ENCODE measurements at places on chromosomes 11 and 22.

DNA sequence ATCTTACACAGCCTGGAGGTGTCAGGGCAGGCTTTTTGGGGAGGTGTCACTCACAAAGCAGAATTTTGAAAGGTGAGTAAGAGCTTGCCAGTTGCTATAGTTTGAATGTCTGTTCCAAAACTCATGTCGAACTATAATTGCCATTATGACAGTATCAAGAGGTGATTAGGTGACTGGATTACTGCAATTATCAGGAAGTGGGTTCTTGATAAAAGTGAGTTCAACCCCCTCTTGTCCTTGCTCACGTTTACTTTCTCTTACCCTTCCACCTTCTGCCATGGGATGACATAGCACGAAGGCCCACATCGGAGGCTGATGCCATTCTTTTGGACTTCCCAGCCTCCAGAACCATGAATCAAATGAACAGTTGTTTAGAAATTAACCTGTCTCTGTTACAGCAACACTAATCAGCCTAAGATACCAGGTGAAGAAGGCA, 4.7 kb upstream of the C11orf86 start:
- no peaks in the 10 kb centered on the region for H3K4me1 ChIP-seq
- H3K27me3 ChIP-seq = no peaks in the 10 kb centered on the region
- no peak for DNase-seq
- no peaks in the 10 kb centered on the region for H3K36me3 ChIP-seq

DNA sequence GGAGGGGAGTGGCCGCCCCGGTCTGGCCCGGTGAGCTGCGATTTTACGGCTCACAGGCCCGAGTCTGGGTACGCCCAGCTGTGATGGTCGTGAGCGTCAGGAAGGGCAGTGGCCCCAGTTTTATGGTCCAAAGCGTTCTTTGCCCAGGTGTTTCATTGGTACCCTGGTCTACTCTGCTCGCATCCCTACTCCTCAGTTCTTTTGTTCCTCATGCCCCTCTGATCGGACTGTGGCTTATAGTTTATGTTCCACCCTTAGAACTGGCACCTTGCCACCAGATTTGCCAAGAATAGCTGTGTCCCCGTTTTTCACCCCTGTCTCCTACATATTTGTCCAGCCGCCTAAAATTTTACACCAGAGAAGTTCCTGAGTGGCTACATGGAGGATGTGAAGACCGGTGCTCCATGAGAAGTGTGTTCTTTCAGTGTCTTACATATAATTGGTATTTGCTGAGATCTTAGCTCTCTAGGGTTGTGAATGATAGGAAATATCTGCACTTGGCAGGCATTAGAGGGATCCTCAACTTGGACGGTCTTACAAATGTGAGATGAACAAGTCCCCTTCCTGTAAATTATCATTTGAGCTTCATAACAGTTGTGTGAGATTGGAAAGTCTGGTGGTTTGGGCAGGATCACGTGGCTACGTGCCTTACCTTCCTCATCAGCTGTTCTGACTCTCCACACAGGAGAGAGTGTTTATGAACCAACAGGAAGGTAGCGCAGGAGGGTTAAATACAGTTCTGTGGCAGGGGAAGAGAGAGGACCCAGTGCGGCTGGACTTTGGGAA, 1.1 kb downstream of the PANX1 start:
- H3K36me3 ChIP-seq = no peaks in the 10 kb centered on the region
- peak overlapping the region; percentile 67 for H3K27ac ChIP-seq
- H3K4me1 ChIP-seq = peaks cover 50% of the 10 kb centered on the region
- H3K27me3 ChIP-seq = no peaks in the 10 kb centered on the region
- H3K4me3 ChIP-seq = peak overlapping the region; percentile 91
- no peak for DNase-seq

- H3K4me1 ChIP-seq = no peaks in the 10 kb centered on the region
- H3K27me3 ChIP-seq = peaks cover 17% of the 10 kb centered on the region
- H3K27ac ChIP-seq = no peak overlapping the region
- DNase-seq = no peak
- H3K36me3 ChIP-seq = no peaks in the 10 kb centered on the region
- H3K4me3 ChIP-seq = no peak overlapping the region
Measured at GRCh38 chr11:107740271-107740670, 28.4 kb upstream of the SLN start.

- no peaks in the 10 kb centered on the region for H3K27me3 ChIP-seq
- H3K27ac ChIP-seq = no peak overlapping the region
- H3K4me1 ChIP-seq = no peaks in the 10 kb centered on the region
- H3K36me3 ChIP-seq = peaks cover 3% of the 10 kb centered on the region
Measured at GRCh38 chr11:122923302-122923701, 40.7 kb downstream of the JHY start.

GRCh38 chr11:91160661-91161060, 937.8 kb upstream of the CHORDC1 start:
- no peaks in the 10 kb centered on the region for H3K4me1 ChIP-seq
- DNase-seq = no peak
- H3K4me3 ChIP-seq = no peak overlapping the region
- no peak overlapping the region for H3K27ac ChIP-seq
- no peaks in the 10 kb centered on the region for H3K27me3 ChIP-seq

GRCh38 chr11:134638796-134639430, 226.9 kb upstream of the B3GAT1 start:
- no peak for DNase-seq
- no peaks in the 10 kb centered on the region for H3K4me1 ChIP-seq
- H3K27ac ChIP-seq = no peak overlapping the region
- no peak overlapping the region for H3K4me3 ChIP-seq
- H3K27me3 ChIP-seq = peaks cover 3% of the 10 kb centered on the region

DNA sequence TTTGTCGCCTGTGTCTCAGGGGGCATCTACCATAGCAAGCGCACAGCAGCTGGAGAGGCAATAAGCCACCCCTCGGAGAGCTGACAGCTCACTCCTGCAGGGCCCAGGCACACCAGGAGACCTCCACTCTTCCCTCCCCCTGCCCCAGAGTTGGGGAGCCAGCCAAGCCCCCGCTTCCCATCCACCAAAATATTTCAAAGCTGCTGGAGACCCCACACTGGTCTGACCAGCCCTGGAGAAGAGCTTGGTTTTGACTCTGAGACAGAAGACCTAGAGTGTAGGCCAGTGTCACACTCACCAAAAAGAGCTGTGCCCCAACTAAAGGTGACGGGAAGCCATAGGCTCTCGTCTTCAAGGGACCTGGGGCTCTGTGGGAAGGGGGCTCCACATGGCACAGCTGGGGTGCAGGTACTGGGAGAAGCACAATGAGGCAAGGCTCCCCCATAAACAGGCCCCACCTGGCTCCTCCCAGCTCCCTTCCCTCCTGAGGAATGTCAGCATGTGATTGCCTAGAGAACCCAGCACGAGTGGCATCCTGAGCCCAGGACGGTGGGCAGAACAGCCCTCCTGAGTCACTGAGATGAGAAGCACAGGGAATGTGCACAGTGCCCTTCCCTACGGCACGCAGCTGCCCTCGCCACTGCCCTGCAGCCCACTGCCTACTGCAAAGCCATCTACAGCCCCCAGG, 5.8 kb upstream of the GNAZ start:
- no peak overlapping the region for H3K4me3 ChIP-seq
- no peak for DNase-seq
- peaks cover 3% of the 10 kb centered on the region for H3K4me1 ChIP-seq
- H3K27me3 ChIP-seq = no peaks in the 10 kb centered on the region
- H3K36me3 ChIP-seq = no peaks in the 10 kb centered on the region

DNA sequence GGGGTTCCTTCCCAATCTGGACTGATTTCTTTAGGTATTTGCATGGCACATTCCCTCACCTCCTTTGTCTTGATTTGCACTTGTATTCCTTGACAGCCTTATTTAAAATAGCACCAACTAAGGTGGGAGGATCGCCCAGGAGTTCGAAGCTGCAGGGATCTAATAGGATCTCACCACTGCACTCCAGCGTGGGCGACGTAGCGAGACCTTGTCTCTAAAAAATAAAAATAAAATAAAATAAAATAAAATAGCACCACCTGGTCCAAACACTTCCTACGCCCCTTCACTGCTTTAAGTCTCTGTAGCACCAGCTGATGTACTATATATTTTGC, 775 bp downstream of the SLC2A11 start:
- H3K4me3 ChIP-seq = peak overlapping the region; percentile 87
- peaks cover 25% of the 10 kb centered on the region for H3K4me1 ChIP-seq
- H3K27me3 ChIP-seq = no peaks in the 10 kb centered on the region

GRCh38 chr11:116895048-116895757, 57.8 kb upstream of the APOA1 start:
- H3K36me3 ChIP-seq = peaks cover 50% of the 10 kb centered on the region
- no peaks in the 10 kb centered on the region for H3K27me3 ChIP-seq
- peaks cover 2% of the 10 kb centered on the region for H3K4me1 ChIP-seq
- no peak for DNase-seq
- no peak overlapping the region for H3K4me3 ChIP-seq

DNA sequence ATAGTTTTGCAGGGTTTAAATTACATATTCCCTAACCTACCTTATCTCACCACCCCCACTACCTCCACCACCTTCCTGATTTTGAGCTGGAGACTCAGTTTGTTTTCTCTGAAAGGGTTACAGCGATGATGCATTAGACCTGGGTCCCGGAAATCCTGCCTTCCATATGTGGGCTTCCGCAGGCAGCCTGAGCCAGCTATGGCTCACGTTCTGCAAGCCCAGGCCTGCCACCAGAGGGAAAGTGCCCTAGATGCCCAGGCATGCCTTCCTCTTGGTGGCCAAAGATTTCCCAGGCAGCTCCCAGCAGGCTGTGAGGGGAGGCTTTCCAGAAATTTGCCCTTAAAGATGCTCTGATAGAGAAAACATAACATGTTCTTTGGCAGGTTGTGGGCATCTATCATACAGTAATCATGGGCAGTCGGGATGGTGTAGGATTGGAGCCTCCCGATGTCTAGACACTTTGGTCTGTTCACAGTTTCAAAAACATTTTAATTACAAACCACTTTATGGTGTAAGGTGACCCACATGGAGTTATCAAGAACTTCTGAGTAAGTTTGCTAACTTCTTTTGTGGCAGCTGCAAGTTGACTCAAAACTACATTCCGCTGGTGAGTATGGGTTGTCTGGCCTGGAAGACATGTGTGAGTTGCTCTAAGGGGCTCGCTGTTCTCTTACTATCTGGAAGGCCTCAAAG, 79.3 kb downstream of the MICAL2 start:
- H3K4me1 ChIP-seq = peaks cover 31% of the 10 kb centered on the region
- DNase-seq = peak; percentile 59
- no peak overlapping the region for H3K27ac ChIP-seq

DNA sequence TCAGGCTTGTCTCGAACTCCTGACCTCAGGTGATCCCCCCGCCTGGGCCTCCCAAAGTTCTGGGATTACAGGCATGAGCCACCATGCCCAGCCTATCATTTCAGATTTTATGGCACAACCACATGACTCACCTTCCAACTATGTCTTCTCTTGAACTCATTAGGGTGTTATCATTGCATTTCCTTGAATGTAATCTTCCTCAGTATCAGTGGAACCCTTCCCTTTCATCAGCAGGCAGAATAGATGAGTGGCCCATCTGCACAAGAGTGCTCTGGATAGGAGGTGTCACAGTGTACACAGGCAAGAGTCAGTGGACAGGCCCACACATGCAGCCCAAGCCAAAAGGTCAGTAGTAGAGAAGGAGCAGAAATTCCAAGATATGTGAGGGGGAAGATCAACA, 29.1 kb upstream of the AQP11 start:
- H3K4me1 ChIP-seq = no peaks in the 10 kb centered on the region
- H3K27me3 ChIP-seq = no peaks in the 10 kb centered on the region
- H3K27ac ChIP-seq = no peak overlapping the region
- no peak for DNase-seq

DNA sequence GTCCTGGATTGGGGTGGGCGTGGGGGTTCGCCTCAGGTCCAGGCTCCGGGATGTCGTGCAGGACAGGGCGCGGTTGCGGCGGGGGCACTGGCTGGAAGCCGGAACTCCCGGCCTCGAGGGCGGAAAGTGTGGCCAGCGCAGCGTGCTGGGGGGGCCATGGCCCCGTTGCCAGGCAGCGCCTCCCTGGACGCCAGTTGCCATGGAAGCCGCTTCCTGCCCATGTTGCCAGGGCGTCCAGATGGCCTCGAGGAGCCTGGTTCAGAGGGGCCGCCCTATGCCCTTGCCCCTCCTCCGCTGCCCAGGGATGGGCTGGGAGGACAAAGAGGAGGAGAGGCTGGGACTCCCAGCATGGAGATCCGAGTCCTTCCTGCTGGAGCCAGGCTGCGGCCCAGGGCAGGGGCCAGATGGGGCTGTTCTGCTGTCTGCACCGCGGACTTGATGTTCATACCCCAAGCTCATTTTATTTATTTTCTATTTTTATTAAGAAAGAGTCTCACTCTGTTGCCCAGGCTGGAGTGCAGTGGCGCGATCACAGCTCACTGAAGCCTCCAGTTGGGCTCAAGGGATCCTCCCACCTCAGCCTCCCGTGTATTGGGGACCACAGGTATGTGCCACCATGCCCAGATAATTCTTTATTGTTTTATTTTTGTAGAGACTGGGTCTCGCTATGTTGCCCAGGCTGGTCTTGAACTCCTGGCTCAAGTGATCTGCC, 4.6 kb upstream of the CCDC188 start:
- DNase-seq = peak; percentile 33
- no peaks in the 10 kb centered on the region for H3K36me3 ChIP-seq
- no peak overlapping the region for H3K27ac ChIP-seq
- H3K27me3 ChIP-seq = peaks cover 6% of the 10 kb centered on the region
- peaks cover 21% of the 10 kb centered on the region for H3K4me1 ChIP-seq
- H3K4me3 ChIP-seq = peak overlapping the region; percentile 7

GRCh38 chr11:2716376-2717095, 16.7 kb upstream of the KCNQ1OT1 start:
- no peaks in the 10 kb centered on the region for H3K4me1 ChIP-seq
- H3K36me3 ChIP-seq = no peaks in the 10 kb centered on the region
- no peaks in the 10 kb centered on the region for H3K27me3 ChIP-seq
- H3K27ac ChIP-seq = no peak overlapping the region
- DNase-seq = no peak

GRCh38 chr22:38441620-38442287, 13.2 kb downstream of the KCNJ4 start:
- H3K27ac ChIP-seq = no peak overlapping the region
- H3K4me3 ChIP-seq = no peak overlapping the region
- no peaks in the 10 kb centered on the region for H3K4me1 ChIP-seq
- DNase-seq = no peak

GRCh38 chr11:73273222-73273895, 1.2 kb downstream of the P2RY6 start:
- no peak overlapping the region for H3K27ac ChIP-seq
- H3K4me1 ChIP-seq = peaks cover 6% of the 10 kb centered on the region
- H3K4me3 ChIP-seq = no peak overlapping the region
- no peak for DNase-seq

DNA sequence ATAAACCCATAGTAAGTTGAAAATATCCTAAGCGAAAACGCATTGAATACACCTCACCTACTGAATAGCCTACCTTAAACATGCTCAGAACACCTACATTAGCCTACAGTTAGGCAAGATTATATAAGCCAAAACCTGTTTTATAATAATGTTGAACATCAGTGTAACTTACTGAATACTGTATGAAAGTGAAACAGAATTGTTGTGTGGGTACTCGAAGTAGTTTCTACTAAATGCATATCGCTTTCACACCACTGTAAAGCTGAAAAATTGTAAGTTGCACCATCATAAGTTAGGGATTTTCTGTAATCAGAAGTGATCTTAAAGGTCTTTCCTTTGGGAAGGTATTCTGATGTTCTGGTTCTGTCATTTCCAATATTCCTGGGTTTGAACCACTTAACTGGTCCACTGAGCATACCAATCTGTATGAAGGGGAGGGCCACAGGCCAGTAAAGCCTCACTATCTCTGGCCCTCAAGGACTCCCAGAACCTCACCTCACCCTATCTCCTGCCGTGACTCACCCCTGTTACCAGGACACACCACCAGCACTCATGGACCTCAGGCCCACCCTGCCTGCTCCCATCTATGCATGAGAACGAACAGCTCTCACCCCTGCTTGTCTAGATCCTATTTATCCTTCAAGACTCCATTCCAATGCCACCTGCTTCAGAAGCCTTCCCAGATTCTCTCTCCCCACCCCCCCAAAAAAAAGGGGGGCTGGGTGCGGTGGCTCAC, 70.0 kb downstream of the NAT10 start:
- H3K4me1 ChIP-seq = peaks cover 12% of the 10 kb centered on the region
- no peak for DNase-seq
- no peak overlapping the region for H3K4me3 ChIP-seq
- no peaks in the 10 kb centered on the region for H3K27me3 ChIP-seq
- no peak overlapping the region for H3K27ac ChIP-seq

All from CD4-positive, alpha-beta T cell (primary cell).